ENCODE measurements at places on chromosomes 5 and 9. TPM values are rescaled to one million over a fixed set of nuclear protein-coding genes. Genes with fewer than 3 reads are reported as not detected.

GRCh38 chr9:2574203-2574602, 47.4 kb upstream of the VLDLR start:
- no peaks in the 10 kb centered on the region for H3K4me1 ChIP-seq
- no peaks in the 10 kb centered on the region for H3K36me3 ChIP-seq
- no peak overlapping the region for H3K4me3 ChIP-seq
- no peak overlapping the region for H3K27ac ChIP-seq

GRCh38 chr9:98332405-98332831, 77.0 kb upstream of the TBC1D2 start:
- H3K27ac ChIP-seq = no peak overlapping the region
- H3K4me3 ChIP-seq = no peak overlapping the region
- no peaks in the 10 kb centered on the region for H3K36me3 ChIP-seq
- DNase-seq = no peak

GRCh38 chr9:127059765-127060361, 62.6 kb downstream of the ANGPTL2 start:
- H3K4me3 ChIP-seq = no peak overlapping the region
- peaks cover 2% of the 10 kb centered on the region for H3K36me3 ChIP-seq
- no peak for DNase-seq
- no peak overlapping the region for H3K27ac ChIP-seq

GRCh38 chr5:112087222-112087621, 330.2 kb upstream of the NREP start:
- H3K36me3 ChIP-seq = no peaks in the 10 kb centered on the region
- no peaks in the 10 kb centered on the region for H3K4me1 ChIP-seq
- DNase-seq = no peak
- no peak overlapping the region for H3K27ac ChIP-seq
- H3K27me3 ChIP-seq = no peaks in the 10 kb centered on the region
- no peak overlapping the region for H3K4me3 ChIP-seq

DNA sequence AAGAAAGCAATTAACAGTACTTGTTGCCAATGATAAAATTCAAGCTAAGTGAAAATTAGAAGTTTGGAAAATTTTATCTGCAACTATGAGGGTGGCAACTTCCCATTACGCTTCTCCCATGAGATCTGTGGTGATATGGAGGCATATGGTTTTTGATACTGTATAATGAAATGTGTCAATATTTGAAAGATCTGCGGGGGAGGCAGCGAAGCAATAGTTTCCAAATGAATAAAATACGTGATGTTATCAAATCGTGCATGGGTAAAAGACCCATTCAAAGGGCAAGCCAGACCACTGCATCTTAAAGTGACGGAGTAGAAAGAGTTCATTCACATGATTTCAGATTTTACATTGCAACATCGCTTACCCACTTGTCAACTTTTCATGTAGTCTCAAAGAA, 20.9 kb upstream of the BOD1 start:
- no peak overlapping the region for H3K4me3 ChIP-seq
- no peaks in the 10 kb centered on the region for H3K36me3 ChIP-seq
- H3K4me1 ChIP-seq = peaks cover 3% of the 10 kb centered on the region
- no peak for DNase-seq
- no peaks in the 10 kb centered on the region for H3K27me3 ChIP-seq

- H3K4me3 ChIP-seq = no peak overlapping the region
- H3K36me3 ChIP-seq = no peaks in the 10 kb centered on the region
- H3K4me1 ChIP-seq = peaks cover 64% of the 10 kb centered on the region
- H3K27ac ChIP-seq = peak overlapping the region; percentile 82
Measured at GRCh38 chr9:6415266-6415665, 2.3 kb downstream of the UHRF2 start.

GRCh38 chr5:176497852-176498251, 39.4 kb downstream of the RNF44 start:
- no peak for DNase-seq
- no peak overlapping the region for H3K27ac ChIP-seq
- H3K36me3 ChIP-seq = peaks cover 82% of the 10 kb centered on the region
- H3K4me1 ChIP-seq = no peaks in the 10 kb centered on the region
- H3K4me3 ChIP-seq = no peak overlapping the region
- H3K27me3 ChIP-seq = no peaks in the 10 kb centered on the region

- H3K27ac ChIP-seq = no peak overlapping the region
- H3K36me3 ChIP-seq = no peaks in the 10 kb centered on the region
Measured at GRCh38 chr5:169229342-169229892, 71.5 kb downstream of the SLIT3 start.

DNA sequence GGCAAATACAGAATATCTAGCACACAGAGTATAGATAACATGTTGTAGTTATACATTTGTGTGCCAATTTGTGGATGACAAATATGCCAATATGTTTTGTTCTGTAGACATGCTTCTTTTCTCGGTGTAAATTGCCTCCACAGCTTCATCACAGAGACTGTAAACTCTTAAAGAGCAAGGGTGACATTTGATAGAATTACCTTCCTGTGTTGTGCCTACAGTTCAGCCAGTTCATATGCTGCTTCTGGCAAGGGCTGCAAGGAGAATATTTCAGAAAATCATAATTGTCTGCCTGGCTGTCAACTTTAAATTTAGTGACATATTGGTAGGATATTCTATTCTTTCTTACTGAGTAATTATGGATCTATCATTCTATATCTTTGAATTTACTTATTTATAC, 155.1 kb downstream of the MAT2B start:
- no peaks in the 10 kb centered on the region for H3K27me3 ChIP-seq
- H3K4me3 ChIP-seq = no peak overlapping the region
- no peak for DNase-seq
- no peak overlapping the region for H3K27ac ChIP-seq

Gene DOLPP1
- 7.9 TPM for polyA plus RNA-seq

Gene CTNNA1
- 22.7 TPM for polyA plus RNA-seq

Gene PCDHB3
- not detected for polyA plus RNA-seq

DNA sequence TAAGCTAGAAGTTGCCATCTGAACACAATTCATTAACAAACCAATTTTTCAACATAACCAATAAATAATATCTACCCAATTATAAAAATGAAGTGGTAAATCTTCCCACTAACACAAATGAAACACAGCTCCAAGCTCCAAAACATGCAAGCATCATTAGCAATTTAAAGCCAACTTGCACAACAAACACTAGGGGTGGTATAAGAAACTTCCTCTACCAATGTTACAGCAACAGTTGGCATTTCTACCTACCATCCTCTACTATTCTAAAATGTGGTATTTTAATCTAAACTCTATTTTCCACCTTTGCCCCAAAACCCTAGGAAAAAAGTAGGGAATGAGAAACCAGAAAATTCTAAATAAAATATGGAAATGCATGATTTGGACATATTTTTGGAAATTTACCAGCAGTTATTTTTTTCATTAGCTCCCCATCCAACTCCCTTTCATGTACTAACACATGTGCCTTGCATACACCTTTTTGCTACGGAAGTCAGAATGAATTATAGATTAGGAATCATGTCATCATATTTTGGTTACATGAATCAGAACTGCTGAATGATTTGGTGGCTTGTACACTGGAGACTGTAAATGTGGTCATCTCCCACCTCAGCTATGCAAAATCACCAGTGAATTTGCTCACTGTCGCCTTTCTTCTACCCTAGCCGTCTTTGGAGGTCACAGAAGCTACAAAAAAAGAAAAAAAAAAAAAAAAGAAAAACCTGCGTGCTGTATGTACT, 4.1 kb downstream of the NR6A1 start:
- H3K4me3 ChIP-seq = no peak overlapping the region
- H3K27ac ChIP-seq = no peak overlapping the region
- peaks cover 39% of the 10 kb centered on the region for H3K27me3 ChIP-seq
- DNase-seq = no peak
- H3K36me3 ChIP-seq = no peaks in the 10 kb centered on the region

Gene PRUNE2
- polyA plus RNA-seq = not detected

DNA sequence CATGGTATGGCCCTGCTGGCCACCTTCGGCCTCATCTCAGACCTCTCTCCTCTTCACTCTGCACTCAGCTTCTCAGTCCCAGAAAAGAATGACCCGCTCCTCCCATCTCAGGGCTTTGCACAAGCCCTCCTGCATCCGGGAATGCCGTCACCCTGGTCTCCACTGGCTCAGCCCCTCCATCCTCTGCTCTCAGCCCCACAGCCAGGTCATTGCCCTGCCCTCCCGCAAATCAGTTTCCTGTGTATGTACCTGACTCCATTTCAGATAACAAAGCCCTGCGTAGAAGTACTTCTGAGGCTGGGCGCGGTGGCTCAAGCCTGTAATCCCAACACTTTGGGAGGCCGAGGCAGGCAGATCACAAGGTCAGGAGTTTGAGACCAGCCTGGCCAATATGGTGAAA, 28.9 kb upstream of the EEIG1 start:
- no peak overlapping the region for H3K4me3 ChIP-seq
- no peak overlapping the region for H3K27ac ChIP-seq
- no peaks in the 10 kb centered on the region for H3K36me3 ChIP-seq
- H3K27me3 ChIP-seq = no peaks in the 10 kb centered on the region

Gene ACOT12
- 0.06 TPM for polyA plus RNA-seq

- H3K27ac ChIP-seq = no peak overlapping the region
- no peaks in the 10 kb centered on the region for H3K4me1 ChIP-seq
- H3K27me3 ChIP-seq = peaks cover 4% of the 10 kb centered on the region
- no peak overlapping the region for H3K4me3 ChIP-seq
- DNase-seq = no peak
Measured at GRCh38 chr9:22111176-22111953, 102.3 kb upstream of the CDKN2B start.

Gene FUT7
- 7.3 TPM for polyA plus RNA-seq

DNA sequence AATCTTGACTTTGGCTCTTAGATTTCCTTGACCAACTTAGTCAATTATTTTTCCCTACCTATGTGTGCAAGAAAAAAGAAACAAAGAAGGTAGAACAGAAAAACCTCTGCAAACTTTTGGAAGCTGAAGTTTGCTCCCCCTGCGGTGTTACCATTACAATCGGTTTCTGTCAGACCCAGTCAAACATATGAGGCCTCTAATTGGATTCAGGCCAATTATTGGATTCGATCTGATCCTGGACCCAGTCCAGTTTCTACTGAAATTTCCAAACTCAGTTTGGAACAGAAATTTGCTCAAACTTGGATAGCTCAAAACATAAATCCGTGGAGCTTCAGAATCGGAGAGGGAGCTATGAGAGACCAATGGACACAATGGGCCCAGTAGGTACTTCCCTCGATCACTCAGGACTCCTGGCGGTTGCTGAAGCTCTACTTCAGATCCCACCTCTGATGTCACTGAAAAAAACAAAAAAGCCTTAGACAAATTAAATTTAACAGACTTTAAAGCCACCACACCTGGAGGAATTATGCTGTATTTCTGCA, 523.9 kb downstream of the DMRTA1 start:
- H3K36me3 ChIP-seq = no peaks in the 10 kb centered on the region
- no peak overlapping the region for H3K27ac ChIP-seq
- DNase-seq = no peak
- H3K4me1 ChIP-seq = no peaks in the 10 kb centered on the region
- H3K4me3 ChIP-seq = no peak overlapping the region

DNA sequence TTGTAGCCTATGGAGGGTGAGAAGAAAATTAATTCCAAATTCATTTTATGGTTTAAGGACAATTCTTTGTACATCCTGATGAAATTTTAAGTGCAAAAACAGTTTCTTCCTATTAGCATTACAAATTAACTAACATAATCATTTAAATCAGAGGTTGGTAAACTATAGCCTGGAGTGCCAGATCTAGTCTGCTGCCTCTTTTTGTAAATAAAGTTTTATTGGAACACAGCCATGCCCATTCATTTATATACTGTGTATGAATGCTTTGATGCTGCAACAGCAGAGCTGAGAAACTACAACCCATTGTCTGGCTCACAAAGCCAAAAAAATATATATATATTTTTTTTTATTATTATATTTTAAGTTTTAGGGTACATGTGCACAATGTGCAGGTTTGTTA, 80.2 kb downstream of the FNIP1 start:
- no peak overlapping the region for H3K4me3 ChIP-seq
- no peak overlapping the region for H3K27ac ChIP-seq
- no peaks in the 10 kb centered on the region for H3K27me3 ChIP-seq
- peaks cover 16% of the 10 kb centered on the region for H3K36me3 ChIP-seq

GRCh38 chr5:155027993-155028629, 14.6 kb downstream of the KIF4B start:
- no peaks in the 10 kb centered on the region for H3K27me3 ChIP-seq
- H3K36me3 ChIP-seq = no peaks in the 10 kb centered on the region
- no peak overlapping the region for H3K27ac ChIP-seq
- H3K4me3 ChIP-seq = no peak overlapping the region
- no peak for DNase-seq

Gene HARS1
- 32.6 TPM for polyA plus RNA-seq

- no peak overlapping the region for H3K27ac ChIP-seq
- H3K36me3 ChIP-seq = no peaks in the 10 kb centered on the region
- no peak overlapping the region for H3K4me3 ChIP-seq
- H3K4me1 ChIP-seq = no peaks in the 10 kb centered on the region
- DNase-seq = no peak
- H3K27me3 ChIP-seq = no peaks in the 10 kb centered on the region
Measured at GRCh38 chr9:28929433-28929832, 1356.2 kb upstream of the C9orf72 start.

Gene SPINK4
- polyA plus RNA-seq = not detected

DNA sequence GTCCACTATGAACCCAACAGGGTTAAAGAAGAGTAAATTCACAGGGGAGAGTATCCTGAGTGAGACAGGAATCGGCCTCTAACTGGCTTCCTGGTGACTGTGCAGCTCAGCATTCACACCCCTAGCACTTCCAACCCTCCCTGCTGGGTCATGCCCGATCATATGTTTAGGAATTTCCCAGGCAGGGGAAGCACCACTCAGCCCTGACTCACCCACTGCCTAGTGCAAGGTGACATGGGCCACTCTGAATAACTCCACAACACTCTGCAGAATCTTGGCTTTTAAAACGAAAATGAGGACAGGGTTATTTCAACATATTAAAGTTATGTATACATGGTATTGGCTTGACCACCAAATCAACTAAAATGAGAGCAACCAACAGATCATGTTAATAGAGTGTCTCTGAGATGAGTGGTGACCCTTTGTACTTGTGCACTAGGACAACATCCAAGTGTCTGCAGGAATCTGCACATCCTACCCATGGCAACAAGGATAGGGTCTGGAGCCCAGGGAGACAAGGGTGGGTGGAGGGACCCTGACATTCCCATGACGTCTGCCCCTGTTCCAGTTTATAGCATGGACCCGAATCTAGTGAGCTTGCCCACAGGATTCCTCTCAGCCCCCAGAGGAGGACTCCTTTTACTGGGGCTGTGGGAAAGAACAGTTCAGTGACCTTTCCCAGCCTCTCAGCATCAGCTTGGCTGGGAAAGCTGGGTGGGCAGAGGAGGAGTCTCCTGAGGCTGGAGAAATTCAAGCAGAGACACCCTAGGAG, 485.8 kb downstream of the SEMA5A start:
- H3K27ac ChIP-seq = no peak overlapping the region
- H3K36me3 ChIP-seq = no peaks in the 10 kb centered on the region
- H3K4me1 ChIP-seq = no peaks in the 10 kb centered on the region
- H3K27me3 ChIP-seq = no peaks in the 10 kb centered on the region
- no peak overlapping the region for H3K4me3 ChIP-seq

DNA sequence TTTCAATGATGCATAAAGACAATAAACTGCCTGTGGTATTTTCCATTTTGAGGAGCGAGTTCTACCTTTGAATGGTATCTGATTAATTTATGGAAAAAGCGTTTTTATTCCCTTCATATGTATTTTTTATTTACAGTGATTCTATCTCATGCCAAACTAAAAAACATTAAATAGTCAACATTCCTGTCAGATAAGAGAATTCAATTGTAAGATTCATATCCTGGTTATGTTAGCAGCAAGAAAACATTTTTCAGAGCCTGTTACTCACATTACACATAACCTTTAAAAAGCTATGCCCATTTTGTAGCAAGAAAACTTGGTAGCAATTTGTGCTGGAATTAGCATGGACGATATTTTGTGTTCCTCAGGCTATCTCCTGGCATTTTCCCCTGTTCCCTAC, 55.1 kb upstream of the PRLR start:
- no peaks in the 10 kb centered on the region for H3K27me3 ChIP-seq
- H3K36me3 ChIP-seq = no peaks in the 10 kb centered on the region
- no peaks in the 10 kb centered on the region for H3K4me1 ChIP-seq
- no peak overlapping the region for H3K4me3 ChIP-seq
- no peak for DNase-seq
- no peak overlapping the region for H3K27ac ChIP-seq

Gene CMYA5
- polyA plus RNA-seq = 0.01 TPM
